ENCODE measurements at places on chromosomes 5 and 9.

GRCh38 chr5:78649211-78649695 lies 681 bp upstream of the LHFPL2 start:
- DNase-seq: no peak

GRCh38 chr5:329121-329735 lies 7.7 kb downstream of the AHRR start:
- DNase-seq: no peak

GRCh38 chr9:80147866-80148265 lies 576.1 kb downstream of the TLE4 start:
- no peak for DNase-seq

DNA sequence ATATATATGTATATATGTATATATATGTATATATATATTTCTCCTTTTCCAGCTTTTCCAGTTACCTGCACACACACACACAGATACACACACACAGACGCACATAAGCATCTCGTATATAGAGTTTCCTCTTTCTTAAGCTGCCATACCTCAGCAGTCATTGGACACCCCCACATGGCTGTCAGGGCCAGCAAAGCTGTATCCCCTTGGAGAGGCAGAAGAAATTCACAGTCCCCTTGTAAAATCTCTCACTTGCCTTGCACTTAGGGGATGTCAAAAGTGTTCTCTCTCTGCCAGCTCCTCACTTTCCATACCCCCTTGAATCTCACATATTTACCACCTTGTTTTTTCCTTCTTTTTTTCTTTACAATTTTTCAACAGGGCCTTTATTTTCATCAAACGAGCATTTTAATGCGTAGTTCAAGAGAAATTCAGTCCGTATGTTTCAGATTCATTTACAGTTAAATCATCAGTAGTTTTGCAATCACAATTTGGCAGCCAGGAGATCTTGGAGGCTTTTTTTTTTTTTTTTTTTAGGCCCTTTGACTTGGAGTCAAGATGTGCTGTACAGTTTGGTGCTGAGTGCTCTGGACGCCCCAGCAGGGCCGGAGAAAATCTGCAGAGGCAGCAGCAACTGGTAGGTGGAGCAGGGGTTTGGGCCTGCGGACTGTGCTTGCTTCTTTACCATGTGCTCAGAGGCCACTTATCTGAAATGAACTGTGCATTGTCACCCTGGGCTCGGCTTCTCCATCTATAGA lies 244.9 kb upstream of the KLF4 start:
- DNase-seq: no peak

DNA sequence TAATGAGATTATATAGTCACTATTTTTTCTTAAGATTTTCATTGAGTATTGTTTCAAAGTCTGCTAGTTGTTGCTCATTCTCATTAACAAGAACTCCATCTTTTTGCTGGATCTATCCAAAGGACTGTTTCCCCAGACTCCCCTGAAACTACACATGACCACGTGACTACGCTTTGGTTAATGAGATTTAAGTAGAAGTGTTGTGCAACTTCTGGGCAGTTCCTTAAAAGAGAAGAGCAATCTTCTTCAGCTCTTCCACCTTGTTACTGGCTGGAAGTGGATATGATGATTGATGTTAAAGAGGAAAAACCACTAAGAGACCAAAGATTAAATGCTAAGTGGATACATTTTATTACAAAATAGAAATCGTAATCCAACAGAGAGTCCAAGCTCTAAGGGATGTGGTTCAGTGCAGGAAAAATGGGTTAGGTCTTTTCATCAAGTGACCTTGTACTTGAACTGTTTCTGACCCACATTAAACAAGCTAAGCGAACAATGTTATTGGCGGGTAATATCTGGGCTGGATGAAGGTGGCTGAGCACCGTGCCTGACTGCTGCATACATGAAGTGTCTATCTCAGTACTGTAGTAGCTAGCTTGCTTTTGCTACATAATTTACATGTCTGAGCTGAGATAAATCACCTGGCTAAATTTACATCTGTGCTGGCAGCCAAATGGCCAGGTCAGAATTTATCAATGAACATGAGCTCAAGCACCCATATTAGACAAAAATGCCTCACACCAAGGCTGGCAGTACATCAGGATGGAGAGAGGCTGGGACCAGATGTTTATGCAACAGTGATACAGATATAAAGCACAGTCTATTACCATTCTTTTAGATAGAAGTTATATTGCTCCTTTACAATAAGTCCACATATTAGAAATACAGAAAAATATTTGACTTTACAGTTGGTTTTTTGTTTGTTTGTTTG lies 7.5 kb upstream of the CTNNAL1 start:
- no peak for DNase-seq

DNA sequence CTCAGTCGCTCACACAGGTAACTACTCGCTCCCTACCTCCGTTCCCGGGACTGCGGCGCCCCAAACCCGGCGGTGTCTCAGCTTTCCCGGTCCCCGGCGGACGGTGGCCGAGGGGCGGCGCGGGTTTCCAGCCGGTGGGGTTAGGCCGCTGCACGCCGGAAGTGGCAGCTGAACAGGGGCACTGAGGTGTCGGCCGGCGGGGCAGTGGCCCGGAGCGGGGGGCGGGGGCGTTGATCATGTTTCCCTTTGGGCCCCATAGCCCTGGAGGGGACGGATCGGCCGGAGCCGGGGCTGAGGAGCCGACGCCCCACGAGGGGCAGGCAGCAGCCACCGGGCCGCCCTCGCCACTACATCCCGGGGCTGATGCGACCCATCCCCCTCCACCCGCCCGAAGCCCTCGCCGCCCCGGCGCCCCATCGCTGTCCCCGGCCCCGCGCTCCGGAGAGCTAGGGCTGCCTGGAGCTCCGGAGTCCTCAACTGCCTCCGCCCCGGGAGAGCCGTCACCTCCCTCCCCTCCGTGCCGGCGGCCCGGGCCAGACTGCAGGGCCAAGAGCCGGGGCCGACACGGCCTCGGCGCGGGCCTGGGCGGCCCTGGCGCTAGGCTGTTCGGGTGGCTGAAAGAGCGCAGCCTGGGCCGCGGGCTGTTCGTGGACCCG lies at the start of gene DCAF10:
DCAF10 (plus strand) TSS at position 167 of the 656 bp plus-strand sequence; CDS start at position 237, 70 bp downstream.
- peak; percentile 87 for DNase-seq

GRCh38 chr9:76403352-76403751 lies 9.1 kb upstream of the RFK start:
- DNase-seq: peak; percentile 18

DNA sequence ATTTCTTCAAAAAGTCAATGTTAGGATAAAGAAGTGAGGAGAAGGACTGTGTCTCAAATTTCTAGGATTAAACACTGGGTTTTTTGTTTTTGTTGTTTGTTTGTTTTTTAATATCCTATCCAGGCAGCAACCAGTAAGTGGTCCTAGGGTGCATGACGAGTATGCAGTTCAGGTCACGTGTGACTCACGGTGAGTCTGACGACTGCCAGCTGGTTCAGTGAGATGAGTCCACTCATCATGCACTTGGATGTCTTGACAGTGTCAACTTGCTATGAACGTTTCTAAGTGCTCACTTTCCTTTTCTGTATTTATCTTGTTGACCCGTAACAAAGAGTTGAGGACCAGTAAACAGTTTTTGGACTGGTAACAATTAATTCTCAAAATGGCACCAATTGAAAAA lies 32.7 kb downstream of the ATG10 start:
- no peak for DNase-seq

DNA sequence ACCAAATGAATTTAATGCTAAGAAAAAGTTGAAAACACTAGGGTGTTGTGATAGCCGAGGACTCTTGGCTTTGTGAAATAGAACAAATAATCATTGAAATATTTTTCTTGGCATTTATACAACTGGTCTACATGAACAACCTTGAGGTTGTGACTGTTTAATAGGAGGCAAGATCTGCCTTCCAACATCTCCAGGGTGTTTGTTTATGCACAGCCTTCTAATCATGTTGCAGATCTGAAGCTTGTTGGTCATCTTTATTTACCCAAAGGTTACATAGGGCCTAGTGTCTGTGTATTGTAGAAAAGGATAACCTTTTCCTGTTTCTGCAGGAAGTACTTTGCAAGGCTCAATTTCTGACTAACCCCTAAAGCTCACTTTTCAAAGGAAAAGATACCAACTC lies 65.2 kb upstream of the RANBP3L start:
- DNase-seq: no peak

- DNase-seq: no peak
Observed at GRCh38 chr5:31553863-31554262, 21.8 kb downstream of the C5orf22 start.

DNA sequence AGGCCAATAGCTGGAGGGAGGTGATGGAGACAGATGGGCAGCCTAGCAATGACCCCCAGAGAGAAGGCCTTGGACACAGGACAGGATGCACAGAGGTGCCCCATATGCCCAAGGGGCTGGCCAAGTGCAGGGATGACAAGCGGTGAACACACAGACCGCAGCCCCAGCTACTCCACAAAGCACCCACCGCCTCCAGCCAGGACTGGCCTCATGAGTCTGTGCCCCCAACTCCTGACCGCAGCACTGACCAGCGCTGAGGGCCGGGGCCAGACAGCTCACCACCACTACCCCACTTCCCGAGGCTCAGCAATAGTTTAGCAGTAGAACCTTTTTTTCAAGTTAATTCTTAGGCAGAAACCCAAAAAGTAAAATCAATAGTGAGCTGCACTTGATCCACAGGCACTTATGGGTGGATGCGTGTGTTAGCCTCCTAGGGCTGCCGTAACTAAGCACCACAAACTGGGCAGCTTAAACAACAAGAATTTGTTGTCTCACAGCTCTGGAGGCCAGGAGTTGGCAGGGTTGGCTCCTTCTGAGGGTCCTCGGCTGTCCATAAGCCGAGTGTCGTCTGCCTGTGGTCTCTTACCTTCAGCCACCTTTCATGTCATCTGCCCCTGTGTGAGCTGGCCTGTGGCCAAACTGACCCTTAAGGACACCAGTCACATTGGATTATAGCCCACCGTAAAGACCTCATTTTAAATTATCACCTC lies 14.1 kb downstream of the ROR2 start:
- no peak for DNase-seq

DNA sequence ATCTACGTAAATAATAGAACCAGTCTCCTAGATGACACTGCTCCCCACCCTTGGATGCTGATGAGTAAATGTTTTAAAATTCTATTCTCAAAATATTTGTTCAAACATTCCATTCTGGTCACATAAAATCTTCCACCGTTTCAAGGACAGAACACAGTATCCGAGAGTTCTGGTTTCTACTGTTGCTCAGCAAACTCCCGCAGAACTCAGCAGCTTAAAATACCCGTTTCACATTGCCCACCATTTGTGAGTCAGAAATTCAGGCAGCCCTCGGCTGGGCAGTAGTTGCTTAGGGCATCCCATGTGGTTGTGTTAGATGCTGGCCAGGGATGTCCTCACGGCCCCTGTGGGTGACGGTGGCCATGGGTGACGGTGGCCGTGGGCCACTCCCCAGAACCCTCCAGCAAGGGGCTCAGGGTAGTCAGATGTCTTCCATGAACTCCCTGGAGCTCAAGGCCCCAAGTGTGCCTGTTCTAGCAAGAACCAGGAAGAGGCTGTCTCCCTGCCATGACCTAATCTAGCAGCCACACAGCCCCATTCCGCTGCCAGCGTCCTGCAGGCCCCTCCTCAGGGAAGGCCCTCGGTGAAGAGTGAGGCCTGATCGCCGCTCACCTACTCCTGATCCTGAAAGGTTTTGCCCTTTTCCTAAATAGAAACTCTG lies 17.4 kb downstream of the MGAT1 start:
- DNase-seq: no peak

DNA sequence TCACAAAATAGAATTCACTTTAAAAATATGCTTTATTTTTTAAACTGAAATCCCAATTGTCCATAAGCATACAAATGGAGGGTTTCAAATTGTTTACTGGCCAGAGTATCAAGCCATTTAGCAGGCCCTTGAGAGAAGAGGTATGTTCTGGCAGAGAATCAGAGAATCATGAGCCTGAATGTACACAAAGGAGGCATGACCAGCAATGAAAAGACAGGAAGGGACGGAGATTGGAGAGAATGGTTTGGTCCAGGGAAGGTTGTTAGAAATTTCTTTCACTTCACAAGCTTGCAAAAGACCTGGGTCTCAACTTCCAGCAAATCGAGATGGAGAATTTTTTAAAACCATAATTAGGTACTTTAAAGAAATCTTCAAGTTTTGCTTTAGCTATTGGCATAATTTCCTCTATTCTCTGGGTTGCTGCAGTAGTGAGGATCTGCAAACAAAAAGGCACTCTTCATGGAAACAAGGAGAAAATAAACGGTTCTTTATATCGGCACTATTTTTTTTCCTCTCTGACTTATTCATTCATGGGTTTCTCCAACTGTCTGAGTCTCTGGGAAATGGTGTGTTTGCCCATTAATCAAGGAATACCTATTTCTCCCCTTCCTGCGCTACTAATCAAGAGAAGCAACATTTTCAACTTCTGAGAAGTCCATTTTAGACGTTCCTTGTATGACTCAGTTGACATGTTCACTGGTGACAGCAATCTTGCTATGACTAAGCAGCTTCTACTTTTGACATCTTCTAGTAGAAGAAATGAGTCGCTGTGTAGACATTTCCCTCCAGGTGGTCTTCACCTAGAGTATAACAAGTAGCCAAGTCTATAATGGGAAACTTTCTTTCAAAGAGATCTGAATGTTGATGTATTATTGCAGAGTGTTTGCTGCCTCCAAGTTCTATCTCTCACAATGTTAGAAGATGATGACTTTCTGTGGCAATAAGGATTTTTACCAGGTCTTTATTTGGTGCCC lies 23.1 kb upstream of the ERCC6L2 start:
- DNase-seq: no peak

- DNase-seq: no peak
Observed at GRCh38 chr9:38277601-38278200, 114.8 kb upstream of the ALDH1B1 start.

DNA sequence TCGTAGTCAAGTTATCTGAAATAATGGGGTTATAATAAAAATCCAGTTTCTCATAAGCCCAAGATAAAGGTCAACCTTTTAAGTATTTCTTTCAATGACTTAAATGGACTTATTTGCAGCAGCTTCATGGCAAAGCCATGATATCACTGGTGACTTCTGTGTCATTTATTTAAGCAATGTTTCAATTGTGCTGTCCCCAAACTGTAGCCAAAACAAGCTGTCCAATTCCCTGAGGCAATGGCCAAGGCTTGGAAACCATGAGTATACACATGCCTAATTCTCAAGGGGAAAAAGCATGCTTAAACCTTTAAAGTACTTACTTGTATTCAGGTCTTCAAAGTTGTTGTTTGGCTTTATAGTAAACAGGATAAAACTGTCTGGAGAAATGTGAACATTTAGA lies 376.4 kb upstream of the TNC start:
- no peak for DNase-seq

- DNase-seq: no peak
Observed at GRCh38 chr9:136614372-136614922, 48.3 kb upstream of the EGFL7 start.

DNA sequence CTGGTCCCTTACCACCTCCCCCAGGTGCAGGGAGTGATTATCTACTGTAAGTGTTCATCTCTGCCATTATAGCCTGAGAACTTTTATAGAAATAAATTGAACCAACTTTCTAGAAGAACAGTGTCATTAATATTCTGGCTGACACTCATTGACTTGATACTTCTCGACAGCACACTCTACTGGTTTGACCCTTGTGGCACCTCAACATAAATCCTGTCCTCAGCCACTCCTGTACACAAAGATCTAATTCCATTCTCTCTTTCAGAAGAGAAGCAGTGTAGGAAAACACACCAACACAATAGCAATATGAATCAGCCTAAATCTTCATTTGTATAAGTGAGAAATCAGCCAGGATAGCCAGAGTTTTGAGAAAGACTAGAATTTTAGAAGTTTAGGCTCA lies 417.7 kb downstream of the TAF11L14 start:
- peak; percentile 24 for DNase-seq

Measured in left kidney (tissue), 8 donors.